GM04504 (cell line): ENCODE measurements at places on chromosomes 13 and 19.

- peak; percentile 46 for DNase-seq
Measured at GRCh38 chr13:109494925-109495369, 291.4 kb downstream of the IRS2 start.

DNA sequence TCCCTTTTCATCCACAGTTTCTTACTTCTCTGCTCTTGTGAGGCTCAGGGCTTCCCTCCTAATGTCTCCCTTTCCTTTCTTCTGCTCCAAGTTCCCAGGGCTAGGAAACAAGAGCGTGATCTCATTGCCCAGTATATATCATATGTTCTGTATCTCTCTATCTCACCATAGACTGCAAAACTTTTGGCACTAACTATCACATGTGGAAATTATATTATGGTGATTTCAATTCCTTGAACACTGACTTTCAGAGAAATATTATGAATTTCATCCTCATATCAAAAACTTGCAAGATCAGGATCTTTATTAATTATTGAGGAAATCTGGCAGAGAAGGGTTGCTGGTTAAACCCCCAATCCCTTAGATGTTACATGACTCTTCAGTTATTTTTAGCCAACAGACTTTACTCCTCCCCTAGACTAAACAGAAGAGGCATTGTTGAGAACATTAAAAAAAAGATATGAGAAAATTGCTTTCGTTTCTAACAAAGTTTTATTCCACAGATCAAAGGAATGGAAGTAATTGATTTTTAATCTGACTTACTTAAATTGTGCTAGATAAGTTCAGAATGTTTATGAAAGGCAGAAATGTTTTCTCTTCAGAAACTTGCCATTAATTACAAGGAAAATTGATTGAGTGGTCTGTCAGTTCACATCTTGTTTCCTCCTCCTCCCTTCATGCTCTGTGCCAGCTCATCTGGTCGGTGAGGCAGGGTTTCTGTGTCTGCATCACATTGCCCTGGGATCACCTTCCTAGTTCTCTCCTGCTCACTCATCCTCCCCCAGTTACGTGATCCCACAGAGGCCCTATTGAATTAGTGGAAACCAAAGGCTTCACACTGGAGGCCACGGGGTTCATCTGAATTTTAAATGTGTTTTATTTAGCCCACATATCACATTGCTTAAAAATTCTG is 378.5 kb downstream of the LMO7 start:
- no peak for DNase-seq

- no peak for DNase-seq
Measured at GRCh38 chr13:106623799-106624460, 56.0 kb upstream of the ARGLU1 start.

DNA sequence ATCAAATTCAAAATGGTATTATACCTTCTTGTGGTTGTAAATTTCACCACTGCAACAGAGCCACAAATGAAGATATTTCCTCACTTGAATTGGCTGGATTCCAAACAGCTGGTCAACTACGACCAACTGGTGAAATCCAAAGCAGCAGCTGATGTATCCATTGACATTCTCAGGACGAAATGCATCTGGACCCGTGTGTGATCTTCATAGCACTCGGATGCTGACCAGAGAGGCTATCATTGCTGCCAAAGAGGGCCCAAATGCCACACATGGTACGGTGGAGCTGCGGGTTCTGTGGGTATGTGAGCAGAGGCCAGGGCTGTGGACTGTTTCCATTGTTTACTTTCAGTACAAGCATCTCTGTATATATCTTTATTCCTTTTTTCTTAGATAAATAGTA is 25.6 kb upstream of the PCCA start:
- DNase-seq, result no peak

DNA sequence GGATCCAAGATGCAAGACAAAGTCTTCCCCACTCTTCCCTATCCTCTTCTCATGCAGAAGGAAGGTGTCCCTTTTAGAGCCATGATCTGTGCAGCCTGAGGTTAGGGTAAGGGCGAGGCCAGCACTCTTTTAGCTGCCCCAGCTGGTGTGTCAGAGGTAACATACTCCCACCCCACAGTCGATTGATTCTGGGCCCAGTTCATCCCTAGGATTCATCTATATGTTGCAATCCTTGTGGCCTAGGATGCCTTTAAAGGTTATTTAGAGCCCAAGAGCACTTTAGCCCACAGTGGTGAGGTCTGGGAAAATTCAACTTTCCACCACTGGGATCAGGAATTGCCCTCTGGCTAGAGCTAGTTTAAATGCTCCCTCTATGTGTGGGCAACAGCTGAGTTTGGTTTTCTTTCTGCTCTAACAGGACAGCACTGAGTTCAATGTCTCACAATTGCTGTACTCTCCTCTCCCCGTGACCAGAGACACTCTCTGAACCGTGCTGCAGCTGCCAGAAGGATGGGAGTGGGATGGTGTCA is 201.3 kb upstream of the SERP2 start:
- no peak for DNase-seq

DNA sequence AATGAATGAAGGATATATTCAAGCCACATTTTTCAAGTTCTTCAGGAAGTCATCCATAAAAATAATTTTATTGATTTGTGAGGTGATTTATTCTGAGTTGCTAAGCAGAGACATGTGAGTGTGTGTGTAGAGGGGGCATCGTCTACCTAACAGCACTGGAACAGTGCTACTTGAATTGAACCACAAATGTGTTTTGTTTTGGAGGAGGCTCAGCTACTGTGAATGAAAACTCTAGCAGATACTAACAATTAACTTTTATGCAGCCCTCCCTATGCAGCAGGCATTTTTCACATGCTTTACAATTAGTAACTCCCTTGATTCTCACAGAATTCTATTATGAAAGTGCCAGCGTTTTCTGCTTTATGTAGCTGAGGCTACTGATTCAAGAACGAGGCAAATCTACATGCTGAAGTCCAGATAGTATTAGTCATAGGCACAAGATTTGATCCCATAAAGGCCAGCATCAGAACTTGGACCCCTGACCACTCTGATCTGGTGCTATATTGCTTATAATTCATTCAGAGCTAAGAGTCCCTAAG is 103.7 kb downstream of the MYO16 start:
- no peak for DNase-seq

DNA sequence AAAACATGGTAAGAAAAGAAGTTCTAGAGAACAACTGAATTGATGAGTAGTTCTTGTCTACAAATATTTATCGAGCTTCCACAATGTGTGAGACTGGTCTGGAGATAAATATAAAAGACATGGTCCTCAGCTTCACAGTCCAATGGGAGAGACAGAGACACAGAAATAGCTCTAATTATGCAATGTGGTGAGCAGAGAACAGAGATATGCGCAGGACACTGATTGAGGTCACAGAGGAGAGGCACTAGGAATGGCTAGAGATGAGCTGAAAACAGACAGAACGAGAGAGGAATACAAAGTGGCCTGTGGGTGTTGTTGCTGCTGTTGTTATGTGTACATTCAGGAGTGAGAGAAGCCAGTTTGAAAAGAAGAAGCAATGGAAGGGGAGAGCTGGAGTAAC is 53.2 kb downstream of the GPALPP1 start:
- DNase-seq, result no peak

DNA sequence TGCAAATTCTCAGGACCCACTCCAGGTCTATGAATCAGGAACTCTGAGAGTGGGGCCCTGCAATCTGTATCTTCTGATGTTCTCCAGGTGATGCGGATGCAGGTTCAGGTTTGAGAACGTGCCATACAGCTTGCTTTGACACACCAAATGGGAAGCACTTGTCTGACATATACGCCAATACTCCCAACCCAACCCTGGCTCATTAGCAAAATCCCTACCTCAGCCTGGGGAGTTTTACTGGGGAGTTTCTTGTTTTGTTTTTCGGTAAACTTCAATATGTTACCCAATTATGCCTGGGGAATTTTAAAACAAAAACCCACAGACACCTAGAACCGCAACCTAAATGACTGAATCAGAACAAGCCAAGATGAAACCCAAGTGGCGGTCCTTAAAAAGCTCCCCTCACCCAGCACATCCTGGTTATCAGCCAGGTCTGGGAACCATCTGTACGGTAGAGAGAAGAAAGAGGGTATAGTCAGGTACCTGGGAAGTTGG is 41.2 kb downstream of the ABCC4 start:
- DNase-seq, result no peak

DNA sequence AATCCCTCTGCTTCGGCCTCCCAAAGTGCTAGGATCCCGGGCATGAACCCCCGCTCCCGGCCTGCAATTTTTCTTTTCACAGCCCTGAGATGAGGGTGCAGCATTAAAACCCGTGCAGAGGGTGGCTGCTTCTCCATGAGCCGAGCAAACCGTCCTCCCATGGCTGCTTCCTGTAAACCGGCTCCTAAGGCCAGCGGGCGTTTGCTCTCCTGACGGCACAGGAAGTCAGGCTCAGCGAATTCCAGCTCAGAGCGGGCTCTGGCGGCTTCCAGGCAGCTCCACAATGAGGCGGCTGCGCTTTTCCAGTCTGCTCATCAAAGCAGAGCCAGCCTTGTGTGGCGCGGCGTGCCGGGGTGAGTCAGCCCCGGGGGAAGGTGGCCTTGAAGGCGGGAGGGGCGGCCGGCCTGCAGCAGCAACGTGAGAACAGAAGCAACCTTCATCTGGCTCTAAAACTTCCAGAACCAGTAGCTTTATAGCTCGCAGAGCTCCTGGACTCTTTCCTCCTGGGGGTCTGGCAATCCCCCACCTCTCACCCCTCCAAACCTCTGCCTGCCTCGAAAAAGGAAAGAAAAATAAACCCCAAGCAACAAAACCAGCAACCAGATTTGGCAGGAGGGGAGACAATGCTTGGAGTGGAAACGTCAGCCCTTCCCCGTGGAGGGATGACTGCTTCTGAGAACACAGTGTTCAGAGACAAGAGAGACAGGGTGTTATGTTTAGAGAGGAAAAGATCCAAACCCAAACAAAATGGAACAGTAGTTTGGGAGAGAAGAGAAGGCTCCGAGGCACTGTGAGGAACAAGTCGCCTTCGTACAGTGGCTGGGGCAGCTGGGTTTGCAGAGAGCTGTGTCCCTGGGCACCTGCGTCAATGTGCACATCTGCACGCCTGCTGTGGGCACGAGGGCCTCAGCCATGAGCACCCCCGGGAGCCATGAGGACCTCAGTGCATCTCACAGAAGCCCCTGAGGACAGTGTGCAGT is 67.8 kb downstream of the GADD45B start:
- DNase-seq, result peak; percentile 96

- DNase-seq, result no peak
Measured at GRCh38 chr19:40799558-40800338, 757 bp downstream of the EGLN2 start.

DNA sequence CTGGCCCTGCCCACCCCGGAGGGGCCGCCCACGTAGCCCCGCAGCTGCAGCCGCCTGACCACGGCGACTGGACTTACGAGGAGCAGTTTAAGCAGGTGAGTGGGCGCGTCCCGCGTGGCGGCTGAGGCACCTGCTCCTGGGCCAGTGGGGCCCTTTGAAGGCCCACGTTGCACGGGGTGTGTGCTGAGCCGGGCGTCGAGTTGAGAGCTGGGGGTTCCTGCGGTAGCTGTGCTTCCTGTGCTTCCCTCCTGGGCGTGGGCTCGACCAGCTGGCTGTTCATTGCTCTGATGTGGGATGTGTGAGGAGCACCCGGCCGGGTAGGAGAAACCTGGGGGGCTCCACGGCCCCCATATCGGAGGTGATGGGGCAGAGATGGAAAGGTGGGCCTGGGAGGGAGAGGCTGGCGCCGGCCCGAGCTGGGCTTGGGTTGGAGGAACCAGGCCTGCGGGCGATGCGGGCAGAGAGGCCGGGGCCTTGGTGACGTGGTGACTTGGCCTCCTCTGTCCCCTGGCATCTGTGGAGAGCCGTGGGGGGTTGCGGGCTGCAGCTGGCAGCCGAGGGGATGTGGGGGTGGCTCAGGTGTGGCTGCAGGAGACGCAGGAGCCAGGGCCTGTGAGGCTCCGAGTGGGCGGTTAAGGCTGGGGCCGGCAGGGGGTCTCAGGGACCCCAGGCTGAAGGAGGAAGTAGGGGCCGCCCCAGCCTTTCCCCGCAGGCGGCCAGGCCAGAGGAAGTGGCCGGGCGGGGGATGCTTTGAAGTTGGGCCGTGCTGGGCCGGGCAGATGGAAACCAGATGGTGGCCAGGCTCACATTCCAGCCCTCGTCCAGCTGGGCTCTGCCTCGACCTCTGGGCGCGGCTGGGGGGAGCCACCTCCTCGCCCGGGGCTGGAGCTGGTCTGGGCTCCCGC is 7.1 kb downstream of the ARID3A start:
- DNase-seq, result peak; percentile 94

DNA sequence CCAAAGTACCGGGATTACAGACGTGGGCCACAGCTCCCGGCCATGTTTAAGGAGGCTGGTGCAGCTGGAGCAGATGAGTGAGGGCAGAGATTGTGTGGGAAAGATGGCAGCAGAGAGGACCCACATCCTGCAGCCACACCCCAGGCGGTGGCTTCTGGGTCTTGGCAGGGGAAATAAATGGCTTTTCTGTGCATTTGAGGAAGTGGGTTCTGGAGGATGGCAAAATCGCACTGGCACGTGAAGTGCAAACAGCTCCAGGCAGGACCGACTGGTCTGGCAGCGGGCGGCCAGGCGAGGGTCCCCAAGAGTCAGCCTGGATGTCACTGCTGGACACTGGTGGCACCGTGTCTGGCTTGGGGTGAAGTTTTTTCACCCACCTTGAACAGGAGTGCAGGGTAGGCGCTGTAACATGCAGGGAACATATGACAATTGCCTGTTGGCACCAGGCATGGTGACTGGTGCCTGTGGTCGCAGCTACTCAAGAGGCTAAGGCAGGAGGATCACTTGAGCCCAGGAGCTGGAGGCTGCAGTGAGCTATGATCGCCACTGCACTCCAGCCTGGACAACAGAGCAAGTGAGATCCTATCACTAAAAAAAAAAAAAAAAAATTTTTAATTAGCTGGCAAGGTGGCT is 8.4 kb downstream of the B3GNT3 start:
- DNase-seq, result no peak
